ENCODE measurements at places on chromosomes 13 and 19.

- no peak for DNase-seq
Observed at GRCh38 chr13:72508392-72508791, 219.0 kb downstream of the MZT1 start.

DNA sequence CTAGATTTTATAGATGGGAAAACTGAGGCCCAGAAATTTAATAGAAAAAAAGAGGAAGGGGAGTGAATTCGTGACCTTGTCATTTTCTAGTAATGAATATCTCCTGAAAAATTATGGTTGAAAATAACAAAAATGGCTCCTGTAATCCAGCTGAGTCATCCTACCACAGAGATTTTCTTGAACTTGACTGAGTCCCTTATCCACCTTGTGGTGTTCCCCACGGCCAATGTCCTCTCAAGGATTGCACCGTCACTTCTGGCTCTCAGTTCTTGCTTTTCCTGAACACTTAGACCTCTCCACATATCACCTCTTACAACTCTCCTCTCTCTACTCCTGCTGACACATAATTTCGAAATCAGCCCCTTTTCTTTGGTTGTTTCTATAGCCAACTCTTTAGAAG, 1.2 kb upstream of the KATNAL1 start:
- DNase-seq = no peak

- DNase-seq = no peak
Observed at GRCh38 chr13:51343475-51343874, 4.0 kb downstream of the SERPINE3 start.

- no peak for DNase-seq
Observed at GRCh38 chr19:3585301-3586126, at the start of gene GIPC3. Gene GIPC3 (plus strand): TSS chr19:3585478. CDS start chr19:3585598, 120 bp downstream.

GRCh38 chr19:54573330-54573872, at the start of gene LILRA2:
Gene LILRA2 (plus strand): TSS chr19:54573790. CDS start chr19:54573879, 89 bp downstream.
- DNase-seq = peak; percentile 81

DNA sequence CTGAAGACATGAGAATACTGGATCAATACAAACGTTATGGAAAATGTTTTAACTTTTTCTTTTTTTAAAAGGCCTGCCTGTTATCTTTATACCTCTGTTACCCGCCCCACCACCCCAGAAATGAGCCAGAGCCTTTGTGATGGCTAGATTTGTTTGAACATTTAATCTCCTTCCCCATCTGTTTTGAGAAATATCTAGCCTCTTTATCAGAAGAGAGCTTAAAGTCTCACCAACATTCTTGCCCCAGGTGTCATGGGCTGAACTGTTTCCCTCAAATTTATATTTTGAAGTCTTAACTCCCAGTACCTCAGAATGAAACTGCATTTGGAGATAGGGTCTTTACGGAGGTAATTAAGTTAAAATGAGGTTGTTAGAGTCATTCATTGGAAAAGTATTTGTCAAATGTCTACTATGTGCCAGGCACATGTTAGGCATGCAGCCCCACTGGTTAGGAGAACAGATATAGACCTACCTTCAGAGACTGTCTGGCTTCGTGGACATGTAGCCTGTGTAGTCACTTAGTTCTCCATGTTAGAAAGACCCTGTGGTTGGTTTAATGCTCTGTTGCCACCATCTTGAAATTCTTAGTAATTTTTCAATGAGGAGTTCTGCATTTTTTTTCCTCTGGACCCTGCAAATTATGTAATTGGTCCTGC, 6.3 kb upstream of the RB1 start:
- DNase-seq = no peak

DNA sequence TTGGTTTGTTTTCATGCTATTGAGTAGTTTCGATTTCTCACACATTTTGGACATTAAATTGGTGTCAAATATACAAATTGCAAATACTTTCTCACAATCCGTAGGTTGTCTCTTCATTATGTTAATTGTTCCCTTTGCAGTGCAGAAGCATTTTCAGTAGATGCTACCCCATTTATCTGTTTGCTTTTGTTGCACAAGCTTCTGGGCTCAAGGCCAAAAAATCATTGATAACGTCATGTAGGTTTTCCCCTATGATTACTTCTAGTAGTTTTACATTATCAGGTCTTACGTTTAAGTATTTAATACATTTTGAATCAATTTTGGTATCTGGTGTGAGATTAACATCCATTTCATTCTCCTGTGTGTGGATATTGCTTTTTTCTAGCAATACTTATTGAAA, 14.0 kb upstream of the ZNF347 start:
- no peak for DNase-seq

DNA sequence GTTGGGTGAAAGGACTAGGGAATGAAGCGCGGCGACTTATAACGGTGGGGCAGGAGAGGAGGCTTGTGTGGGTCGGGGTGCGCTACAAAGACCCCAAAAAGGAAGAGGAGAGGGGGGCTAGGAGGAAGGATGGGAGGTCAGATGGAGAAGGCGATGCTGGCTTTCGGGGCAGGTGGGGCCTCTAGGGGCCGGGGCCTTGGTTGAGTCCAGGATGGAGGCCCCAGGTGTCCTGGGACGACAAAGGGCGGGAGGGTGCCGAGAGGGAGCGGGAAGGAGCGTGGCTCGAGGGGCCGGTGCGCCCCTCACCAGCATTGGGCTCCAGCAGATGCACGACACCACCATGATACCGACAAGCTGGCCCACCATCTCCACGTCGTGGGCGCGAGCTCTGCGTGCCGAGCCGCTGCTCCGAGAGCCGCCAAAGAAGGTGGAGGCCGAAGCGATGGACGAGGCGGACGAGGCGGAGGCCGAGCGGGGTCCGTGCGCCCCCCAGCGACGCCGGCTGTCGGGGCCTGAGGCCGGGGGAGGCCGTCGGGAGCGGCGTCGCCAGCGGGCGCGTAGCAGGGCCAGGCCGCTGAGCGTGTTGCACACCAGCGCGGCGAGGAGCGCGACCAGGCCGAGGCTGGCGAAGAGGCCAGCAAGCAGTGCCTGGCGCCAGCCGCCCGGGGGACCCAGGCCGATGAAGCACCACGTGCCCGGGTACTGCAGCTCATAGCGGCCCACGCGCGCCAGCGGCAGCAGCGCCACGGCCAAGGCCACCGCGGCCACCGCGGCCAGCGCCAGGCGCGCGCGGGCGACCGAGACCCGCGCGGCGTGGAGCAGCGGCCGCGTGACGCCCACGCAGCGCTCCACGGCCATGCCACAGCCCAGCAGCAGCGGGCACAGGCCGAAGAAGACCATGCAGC, 1.8 kb downstream of the PTGER1 start:
- DNase-seq = no peak

GRCh38 chr19:28655054-28655453, 557.9 kb downstream of the UQCRFS1 start:
- no peak for DNase-seq

DNA sequence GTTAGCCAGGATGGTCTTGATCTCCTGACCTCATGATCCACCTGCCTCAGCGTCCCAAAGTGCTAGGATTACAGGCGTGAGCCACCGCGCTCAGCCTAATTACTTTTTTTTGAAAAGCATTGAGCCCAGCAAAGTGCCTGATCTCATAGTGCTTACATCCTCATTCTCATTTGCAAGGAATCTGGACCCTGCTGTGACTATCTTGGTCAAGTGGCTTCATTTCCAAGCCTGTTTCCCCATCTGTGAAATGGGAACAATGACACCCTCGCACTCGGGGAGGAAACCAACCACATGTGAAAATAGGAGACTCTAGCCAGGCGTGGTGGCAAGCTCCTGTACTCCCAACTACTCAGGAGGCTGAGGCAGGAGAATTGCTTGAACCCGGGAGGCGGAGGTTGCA, 1.6 kb upstream of the PLEKHA4 start:
- peak; percentile 32 for DNase-seq

GRCh38 chr13:26186995-26187394, 35.1 kb downstream of the RNF6 start:
- no peak for DNase-seq

DNA sequence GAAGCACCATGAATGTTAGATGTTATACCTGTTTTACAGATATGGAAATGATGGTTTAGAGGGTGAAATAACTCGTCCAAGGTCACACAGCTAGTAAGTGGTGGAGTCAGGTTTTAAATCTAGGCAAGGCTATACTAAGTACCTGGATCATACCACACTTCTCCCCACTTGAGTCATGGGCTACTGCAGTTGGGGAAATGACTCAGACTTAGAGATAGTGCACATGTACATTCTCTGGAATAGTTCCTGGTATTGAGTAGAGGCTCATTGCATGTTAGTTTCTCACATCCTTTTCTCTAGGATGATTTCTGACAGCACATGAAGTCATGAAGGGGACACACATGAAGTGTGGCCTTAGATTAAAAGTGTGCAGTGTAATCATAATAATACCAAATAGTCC, 76.2 kb upstream of the TNFSF11 start:
- DNase-seq = no peak

- DNase-seq = no peak
Observed at GRCh38 chr13:108435393-108436149, 166.1 kb downstream of the TNFSF13B start.

- DNase-seq = no peak
Observed at GRCh38 chr19:16089010-16089846, 12.9 kb downstream of the TPM4 start.

DNA sequence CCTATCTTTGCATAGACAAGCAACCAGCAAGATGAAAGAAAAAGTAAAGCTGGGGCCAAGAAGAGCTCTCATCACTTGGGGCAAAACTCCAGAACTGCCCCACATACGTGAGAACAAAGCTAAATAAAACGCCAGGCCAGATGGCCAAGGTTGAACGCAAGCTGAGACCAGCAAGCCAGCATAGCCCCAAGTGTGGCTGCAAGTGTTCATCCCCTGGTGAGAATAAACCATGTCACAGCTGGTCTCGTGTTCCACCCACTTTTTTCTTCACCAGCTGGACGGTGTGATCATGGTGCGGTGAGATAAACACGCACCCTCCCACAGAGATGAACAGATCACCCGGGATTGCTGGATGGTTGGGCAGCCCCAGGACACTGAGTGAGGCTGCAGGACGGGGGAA, 109.6 kb upstream of the CACNA1A start:
- no peak for DNase-seq

- no peak for DNase-seq
Observed at GRCh38 chr19:1011831-1012333, 9.0 kb downstream of the TMEM259 start.

DNA sequence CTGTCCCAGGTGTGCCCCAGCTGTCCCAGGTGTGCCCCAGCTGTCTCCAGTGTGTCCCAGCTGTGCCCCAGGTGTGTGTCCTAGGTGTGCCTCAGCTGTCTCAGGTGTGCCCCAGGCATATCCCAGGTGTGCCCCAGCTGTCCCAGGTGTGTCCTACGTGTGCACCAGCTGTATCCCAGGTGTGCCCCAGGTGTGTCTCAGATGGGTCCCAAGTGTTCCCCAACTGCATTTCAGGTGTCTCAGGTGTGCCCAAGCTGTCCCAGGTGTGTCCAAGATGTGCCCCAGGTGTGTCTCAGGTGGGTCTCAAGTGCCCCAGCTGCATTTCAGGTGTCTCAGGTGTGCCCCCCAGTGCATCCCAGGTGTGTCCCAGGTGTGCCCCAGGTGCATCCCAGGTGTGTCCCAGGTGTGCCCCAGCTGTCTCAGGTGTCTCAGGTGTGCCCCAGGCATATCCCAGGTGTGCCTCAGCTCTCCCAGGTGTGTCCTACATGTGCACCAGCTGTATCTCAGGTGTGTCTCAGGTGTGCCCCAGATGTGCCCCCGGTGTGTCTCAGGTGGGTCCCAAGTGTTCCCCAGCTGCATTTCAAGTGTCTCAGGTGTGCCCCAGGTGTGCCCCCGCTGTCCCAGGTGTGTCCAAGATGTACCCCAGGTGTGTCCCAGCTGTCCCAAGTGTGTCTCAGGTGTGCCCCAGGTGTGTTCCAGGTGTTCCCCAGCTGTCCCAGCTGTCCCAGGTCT, 1.3 kb upstream of the GRK1 start:
- DNase-seq = peak; percentile 18

- DNase-seq = no peak
Observed at GRCh38 chr13:90205911-90206310, 1141.6 kb upstream of the MIR17HG start.

GRCh38 chr13:93304868-93305613, 78.4 kb downstream of the GPC6 start:
- DNase-seq = no peak

DNA sequence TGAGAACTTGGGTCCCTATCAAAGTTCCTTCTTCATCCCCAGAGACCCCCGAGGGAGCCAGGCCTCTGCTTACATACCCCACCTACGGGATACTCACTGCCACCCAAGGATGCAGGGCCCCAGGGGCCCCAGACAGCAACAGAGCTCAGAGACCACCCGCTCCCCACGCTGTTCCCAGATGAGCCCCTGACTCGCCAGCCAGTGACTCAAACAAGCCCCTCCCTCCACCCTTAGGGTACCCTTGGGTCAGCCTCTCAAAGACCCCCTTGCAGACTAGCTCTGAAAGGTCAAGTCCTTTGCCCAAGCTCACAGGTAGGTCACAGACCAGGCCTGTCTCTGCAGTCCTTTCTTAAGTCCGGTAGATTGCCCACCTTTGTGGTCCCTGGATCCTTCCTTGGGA, 45.7 kb downstream of the CD320 start:
- no peak for DNase-seq

DNA sequence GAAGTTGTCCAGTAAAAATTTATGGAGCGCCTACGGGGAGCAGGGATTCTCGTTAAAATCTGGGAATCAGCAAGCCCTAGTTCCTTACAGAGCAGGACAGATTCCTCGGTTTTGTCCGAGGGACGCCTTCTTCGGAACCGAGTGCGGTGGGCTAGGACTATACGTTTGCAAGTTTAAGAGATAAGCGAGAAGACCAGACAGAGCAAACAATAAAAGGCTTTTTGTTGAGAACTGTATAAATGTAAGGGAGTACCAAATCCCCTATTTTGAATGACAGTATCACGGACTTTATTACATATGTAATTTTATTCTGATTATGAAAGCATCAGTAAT, 971 bp upstream of the ANKRD10 start:
- DNase-seq = no peak

GRCh38 chr19:10286803-10287737, at the start of gene ICAM4:
Gene ICAM4 (plus strand): TSS chr19:10286955. CDS start chr19:10287013, 58 bp downstream.
- DNase-seq = peak; percentile 93

DNA sequence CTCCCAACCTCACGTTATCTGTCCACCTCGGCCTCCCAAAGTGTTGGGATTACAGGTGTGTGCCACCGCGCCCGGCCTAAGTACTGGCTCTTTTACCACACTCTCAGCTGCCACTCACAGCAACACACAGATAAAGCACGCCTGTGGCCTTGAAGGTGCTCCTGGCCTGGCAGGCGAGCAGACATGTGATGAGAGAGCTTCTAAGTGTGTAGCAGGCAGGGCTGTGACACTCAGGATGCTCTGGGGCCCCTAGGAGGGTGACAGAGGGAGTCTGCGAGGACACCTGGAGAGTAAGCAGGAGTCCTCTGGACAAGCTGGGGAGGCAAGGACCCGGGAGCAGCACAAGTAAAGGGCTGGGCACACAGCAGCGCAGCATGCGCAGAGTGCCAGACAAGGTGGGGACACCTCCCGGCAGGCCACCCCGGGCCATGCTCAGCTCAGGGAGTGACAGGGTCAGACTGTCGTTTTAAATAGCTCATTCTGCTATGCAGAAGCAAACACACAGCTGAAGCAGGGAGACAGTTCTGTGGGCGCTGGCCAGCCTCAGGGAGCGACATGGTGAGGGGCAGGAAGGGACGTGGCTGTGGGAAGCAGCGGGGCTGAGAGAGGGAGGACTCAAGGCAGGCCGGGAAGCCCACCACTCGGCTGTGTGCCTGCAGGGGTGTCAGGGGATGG, 26.5 kb downstream of the MED26 start:
- no peak for DNase-seq

Data from inflammatory macrophage (primary cell).